ENCODE measurements at places on chromosomes 5 and 9.
A peak's percentile ranks its signal among the peaks of the same experiment; 100 is the strongest.

- DNase-seq = no peak
Observed at GRCh38 chr9:100375658-100376057, 22.9 kb upstream of the TEX10 start.

DNA sequence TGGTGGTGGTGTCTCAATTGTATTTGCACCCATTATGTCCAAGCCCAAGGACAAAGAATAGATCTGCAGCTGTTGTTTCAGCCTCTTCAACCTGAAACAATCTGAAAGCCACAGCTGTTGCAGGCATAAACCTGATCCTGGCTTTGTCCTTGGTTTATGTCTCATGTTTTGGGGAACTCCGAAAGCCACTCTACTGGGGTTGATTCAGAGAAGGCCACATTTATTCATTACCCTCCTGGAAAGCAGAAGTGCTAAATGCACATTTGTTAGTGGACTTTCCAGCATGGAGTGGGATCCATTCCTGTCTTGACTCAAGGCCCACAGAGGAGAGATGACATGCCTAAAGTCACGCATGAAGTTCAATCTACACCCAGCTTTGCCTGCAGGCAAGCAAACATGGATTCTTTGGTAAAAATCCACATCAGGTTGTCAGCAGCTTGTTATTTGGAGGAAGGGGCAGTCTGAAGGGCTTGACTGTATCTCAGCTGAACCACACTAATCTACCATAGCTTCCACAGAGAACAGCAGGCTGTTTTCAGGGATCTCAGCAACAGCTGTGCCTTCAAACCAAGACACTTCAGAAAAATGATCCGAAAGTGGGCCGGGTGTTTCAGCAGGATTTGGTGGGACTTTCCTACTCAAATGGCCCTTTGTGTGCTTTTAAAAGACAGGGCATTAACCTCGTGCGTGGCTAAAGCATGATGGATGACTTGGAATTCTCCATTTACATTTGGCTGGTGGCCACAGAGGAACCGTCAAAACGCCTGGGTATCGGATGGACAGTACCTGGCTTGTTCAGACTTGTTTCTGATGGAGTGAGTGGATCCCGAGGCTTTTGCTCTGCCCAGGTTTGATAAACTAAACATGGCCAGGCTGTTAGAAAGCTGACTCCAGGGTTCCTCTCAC, 36.2 kb upstream of the ADAM19 start:
- no peak for DNase-seq

DNA sequence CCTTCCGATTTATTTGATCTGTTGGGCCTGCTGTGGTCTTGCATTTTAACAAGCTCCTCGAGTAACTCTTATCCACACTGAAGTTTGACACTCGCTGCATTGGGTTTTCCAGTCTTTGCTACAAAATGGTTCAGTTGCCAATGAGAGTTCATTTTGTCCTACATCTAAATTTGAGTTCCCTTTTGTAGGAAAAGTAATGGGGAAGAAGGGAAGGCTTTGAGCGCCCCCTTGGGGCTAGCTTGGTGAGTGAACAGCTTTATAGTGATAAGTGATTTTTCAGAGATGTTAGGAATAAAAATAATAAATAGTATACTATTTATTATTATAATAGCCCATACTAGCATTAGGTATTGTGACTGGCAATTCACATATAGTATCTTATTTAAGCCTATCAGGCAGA, 89.9 kb upstream of the GNAQ start:
- DNase-seq = peak; percentile 49

DNA sequence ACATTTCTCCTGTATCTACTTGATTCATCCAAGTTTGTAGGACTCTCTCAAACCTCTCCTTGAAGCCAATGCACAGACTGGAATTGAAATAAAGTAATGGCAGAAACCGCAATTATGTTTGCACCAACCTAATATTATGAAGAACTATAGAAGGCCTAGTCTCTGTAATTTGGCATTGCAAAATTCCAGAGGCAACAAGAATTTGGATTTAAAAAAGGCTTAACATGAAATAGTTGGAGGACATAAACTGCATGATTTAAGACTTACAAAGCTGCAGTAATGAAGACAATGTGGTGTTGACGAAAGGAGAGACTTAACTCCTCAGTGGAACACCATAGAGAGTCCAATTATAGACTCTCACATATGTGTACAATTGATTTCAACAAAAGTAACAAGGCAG, 117.8 kb upstream of the MINAR2 start:
- DNase-seq = no peak

GRCh38 chr9:72649127-72649442, 127.7 kb downstream of the TMC1 start:
- DNase-seq = no peak

DNA sequence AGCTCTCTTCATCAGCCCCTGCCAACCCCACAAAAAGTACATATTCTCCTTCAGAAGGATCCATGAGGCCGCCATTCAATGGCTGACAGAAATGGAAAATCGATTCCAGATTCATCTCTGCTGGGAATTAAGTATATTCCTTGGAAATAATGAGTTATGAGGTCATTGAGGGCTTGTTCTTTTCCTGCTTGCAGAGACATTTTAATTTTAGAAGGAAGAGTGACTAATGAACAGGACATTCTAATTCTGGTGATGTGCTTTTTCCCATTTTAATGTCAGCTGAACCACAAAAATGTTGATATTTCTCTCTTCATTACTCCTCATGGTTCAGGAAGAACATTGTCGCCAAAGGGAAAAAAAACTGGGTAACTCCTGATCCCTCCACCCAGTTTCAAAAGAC, 314.0 kb downstream of the PIK3R1 start:
- DNase-seq = peak; percentile 74

DNA sequence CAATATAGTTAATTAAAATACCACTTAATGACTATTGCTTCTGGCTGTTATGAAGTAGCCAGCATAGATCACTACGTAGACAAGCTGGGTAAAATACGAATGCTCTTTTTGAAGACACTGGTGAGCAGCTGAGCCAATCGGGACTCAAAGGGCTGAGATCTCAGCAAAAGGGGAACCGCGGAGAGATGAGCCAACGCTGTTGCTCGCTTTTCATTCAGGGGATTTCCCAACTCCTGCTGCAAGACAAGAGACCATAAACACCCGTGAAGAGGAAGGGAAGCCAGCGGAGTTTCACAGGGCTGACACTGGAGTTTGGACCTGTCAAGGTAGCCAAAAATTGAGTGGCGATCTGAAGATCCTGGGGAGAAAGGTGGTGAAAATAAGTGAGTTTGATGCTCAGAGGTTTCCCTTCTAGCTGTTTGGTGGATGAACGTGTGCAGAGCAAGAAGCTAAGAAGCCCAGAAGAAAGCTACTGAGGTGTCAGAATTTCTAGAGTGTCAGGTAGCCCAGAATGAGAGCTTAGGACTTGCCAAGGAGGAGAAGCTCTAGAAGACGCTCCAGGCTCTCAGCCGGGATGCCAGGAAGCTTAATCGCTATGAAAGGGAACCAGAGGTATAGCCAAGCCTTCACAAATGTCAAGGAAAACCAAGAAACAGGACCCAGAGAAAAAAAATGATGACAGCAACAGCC, 79.6 kb upstream of the RNU6ATAC start:
- peak; percentile 27 for DNase-seq

GRCh38 chr5:14726066-14726838, 61.7 kb downstream of the OTULIN start:
- peak; percentile 55 for DNase-seq

- no peak for DNase-seq
Observed at GRCh38 chr5:148949841-148950470, 112.9 kb downstream of the SH3TC2 start.

DNA sequence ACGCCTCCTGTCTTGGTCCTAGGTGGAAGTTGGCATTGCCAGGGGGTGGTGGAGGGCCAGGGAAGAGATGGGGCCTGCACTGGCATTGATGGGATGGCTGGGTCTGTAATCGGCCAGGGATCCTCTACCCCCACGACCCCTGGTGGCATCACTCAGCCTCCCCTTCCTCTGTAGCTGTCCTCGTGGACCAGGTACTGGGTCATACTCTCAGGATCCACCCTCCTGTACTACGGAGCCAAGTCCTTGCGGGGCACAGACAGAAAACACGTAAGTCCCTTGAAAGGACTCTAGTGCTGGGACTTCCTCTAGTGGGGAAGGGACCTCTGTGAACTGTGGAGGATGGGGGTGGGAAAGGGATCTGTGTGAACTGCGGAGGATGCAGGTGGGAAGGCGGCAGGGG, 52.1 kb upstream of the GARNL3 start:
- no peak for DNase-seq

GRCh38 chr9:19498015-19498414, 89.2 kb downstream of the ACER2 start:
- DNase-seq = no peak

- no peak for DNase-seq
Observed at GRCh38 chr5:169648725-169649310, 11.7 kb downstream of the DOCK2 start.

- no peak for DNase-seq
Observed at GRCh38 chr5:171592736-171593135, 173.3 kb downstream of the FGF18 start.

DNA sequence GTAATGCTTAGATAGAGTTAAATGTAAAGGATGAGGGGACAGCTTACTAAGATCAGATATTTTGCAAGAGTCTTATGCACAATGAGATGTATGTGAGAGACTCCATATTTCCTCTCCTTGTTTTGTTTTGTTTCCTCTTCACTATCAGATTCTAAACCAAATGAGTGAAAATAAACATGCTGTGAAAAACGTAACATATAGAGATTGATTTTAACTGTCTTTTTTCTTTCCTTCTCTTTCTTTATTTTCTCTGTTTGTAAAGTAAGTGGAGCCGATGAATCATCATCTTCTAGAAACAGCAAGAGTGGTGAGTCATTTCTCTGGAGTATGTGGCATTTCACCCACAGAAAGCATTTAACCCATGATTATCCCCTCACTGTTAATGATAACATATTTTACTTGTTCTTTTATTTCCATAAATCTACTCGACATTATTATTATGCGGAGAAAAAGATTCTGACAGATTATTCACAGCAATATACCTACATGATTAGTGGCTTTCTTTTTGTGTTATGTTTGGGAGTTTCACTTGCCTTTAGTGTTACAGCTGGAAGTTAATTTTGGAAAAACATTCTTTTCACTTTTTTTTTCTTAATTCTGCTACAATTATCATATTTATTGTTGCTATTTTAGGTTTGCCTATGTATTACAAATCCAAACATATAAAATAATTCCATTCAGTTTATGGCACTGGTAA, 2.1 kb upstream of the ANXA1 start:
- DNase-seq = peak; percentile 72

DNA sequence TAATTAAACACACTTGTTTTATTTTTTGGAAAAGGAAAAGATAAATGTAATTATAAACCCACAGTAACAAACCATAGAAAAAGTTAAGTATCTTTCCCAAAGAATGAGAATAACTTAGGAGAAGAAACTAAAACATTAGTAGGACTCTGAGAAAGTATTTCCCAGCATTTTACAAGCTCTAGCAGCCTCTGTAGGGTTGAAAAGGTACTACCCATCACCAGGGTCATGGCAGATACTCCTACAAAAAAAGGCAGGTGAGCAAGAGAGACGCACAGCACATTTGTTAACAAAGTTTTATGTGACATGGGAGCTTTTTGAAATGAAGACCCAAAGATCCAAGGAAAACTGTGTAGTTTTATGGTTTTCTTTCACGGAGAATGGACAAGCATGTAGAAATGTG, 77.7 kb upstream of the FAM169A start:
- no peak for DNase-seq

DNA sequence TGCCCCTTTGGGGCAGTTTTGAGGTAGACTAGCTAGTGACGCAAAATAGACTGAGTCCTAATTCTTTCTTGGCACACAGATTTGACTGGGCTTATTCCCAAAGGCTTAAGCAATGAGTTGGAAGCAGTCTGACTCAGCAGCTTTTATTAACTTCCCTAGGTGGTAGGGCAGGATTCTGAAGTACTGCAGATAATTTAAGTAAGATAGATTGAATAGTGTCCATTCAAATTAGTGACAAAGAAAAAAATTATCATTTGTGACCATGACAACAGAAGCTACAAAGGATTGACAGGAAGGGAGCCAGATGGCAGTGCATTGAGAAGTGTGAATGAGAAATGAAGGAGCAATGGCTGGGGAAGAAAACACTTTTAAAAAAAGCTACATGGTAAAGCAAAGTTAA, 649.4 kb downstream of the CDH9 start:
- DNase-seq = no peak

GRCh38 chr9:35406183-35406959, 83.5 kb upstream of the RUSC2 start:
- no peak for DNase-seq

- peak; percentile 69 for DNase-seq
Observed at GRCh38 chr9:114291064-114291474, 31.8 kb upstream of the ORM1 start.

DNA sequence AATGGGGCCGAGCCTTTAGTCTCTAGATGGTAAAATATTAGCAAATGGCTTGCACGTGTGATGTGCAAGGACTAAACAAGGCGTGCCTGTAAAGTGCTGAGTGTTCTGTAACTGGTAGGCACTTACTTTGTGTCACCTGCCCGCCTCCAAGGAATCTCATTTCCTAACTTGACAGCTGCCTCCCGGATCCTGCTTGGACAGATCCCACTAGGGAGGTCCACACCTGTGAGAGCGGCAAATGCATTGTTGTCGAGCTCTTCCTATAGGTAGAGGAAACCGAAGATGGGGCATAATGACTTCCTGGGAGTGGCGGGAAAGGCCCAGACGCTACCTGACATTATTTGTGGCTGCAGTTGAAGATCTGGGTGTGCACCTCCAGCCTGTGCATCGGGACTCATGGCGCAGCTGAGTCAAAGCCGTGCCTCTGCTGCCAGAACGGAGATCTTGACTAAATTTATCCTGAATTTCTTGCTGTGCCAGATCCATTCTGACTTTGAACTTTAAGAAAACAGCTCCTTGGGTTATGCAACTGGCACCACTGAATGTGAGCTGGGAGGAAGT, 79.8 kb downstream of the TENT4A start:
- DNase-seq = no peak

DNA sequence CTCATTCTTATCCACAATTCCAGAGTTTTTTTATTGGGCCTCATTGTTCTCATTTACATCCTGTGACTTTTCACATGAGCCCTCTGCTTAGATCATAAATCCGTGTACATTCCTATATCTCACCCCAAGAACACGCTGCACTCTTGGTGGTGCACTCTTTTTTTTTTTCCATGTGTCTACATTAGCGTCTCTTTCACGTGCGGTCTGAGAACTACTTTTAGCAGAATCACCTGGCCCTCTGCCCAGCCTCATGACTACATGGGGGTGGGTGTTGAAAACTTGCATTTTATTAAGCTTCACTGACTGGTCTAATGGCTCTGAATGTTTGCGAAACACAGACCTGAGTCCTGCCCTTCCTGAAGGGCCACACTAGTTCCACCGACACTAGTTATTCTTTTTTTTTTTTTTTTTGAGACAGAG, 18.6 kb downstream of the C9orf57 start:
- peak; percentile 58 for DNase-seq

- DNase-seq = no peak
Observed at GRCh38 chr5:150623152-150623877, 17.1 kb upstream of the SYNPO start.

- DNase-seq = no peak
Observed at GRCh38 chr5:149801307-149801990, 71.3 kb downstream of the PPARGC1B start.

- no peak for DNase-seq
Observed at GRCh38 chr5:165370794-165371193, 1865.4 kb downstream of the MAT2B start.

- no peak for DNase-seq
Observed at GRCh38 chr9:93194641-93195040, 10.7 kb downstream of the WNK2 start.
